ENCODE measurements at places on chromosomes 6 and 20.

DNA sequence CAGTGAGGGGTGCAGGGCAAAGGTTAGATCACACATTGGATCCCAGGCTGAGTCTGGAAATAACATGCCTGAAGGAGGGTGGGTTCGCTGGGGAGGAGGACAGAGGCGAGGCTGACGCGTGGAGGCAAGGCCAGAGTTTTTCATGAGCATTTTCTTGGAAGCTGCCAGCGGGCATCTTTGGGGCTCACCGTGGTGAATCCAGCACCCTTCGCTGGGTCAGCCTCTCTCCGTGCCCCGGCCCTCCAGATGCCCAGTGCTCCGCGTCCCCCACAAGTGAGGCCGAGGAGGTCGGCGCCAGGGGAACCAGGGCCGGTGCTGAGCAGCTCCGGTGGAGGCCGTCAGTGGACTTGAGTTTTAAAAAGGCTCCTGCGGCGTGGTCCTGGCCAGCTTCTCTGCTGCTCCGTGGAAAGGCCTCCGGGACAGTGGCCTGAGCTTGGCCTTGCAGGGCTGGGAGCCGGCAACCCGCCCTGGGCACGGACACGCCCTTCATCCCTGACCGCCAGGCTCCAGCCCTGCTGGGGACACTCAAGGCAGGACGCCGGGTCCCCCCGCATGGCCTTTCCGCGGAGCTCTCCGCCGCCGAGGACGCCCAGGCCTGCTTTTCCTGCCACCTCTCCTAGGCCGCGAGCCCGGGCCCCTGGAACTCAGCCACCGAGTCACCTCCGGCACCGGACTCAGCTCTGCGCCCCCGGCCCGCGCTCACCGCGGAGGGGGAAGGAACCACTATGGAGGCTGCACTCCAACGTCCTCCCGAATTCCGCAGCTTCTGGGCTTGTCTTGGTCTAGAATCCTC is 114.3 kb downstream of the THBS2 start:
- no peak for DNase-seq

DNA sequence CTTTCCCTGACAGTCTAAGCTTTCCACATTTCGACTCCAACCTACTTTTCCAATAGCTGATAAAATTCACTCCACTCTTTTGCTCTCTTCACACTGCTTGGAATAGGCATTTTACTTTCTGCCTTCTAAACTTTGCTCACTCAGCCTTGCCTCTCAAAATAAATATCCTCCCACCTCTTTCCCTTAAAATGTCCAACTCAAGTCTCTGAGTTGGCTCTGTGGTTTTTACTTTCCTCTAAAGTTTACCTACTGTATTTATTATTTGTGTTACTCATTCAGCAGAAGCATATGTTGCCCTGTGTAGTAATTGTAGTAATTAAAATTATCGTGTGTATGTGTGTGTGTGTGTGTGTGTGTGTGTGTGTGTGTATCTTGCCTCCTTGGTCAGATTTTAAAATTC is 20.0 kb upstream of the CDYL start:
- no peak for DNase-seq

GRCh38 chr20:11987526-11987925 is 69.8 kb downstream of the BTBD3 start:
- no peak for DNase-seq

- DNase-seq = no peak
These were observed 26.1 kb upstream of the NEDD9 start for GRCh38 chr6:11258260-11259237.

DNA sequence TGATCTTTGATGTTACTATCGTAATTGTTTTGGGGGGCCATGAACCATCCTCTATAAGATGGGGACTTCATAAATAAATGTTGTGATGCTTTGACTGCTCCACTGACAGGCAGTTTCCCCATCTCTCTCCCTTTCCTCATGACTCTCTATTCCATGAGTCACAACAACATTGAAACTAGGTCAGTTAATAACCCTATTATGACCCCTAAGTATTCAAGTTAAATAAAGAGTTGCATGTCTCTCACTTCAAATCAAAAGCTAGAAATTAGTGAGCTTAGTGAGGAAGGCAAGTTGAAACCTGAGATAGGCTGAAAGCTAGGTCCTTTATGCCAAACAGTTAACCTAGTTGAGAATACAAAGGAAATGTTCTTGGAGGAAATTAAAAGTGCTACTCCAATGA is 491.0 kb downstream of the HAO1 start:
- no peak for DNase-seq

DNA sequence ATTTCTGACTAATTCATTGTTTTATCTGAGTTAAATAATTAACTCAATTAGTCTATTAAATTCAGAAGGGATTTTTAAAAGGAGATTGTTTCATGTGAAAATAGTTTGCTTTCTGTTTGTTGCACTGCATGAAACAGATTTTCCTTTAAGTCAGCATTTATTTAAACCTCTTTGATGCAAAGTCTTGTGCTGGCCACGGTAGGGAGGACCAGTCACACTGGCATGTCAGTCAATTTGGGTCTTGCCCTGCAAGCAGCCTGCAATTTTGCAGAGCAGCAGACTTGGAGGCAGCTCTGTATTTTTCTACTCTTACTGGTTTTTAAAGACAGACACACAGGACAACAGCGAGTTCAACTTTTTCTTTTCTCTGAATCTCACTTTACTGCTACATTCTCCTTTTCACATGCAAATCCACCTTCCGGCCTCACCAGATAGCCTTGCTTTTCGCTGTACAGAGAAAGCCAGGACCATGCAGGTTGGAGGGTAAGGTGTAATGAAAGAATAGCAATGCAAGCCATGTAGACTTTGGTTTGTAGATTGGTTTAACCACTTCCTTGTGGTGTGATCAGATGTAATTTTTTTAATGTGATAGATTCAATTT is 689.9 kb upstream of the AGPAT4 start:
- no peak for DNase-seq

- no peak for DNase-seq
These were observed 96.9 kb downstream of the ZFP64 start for GRCh38 chr20:52094693-52095092.

GRCh38 chr20:34859367-34859766 is 13.3 kb downstream of the GGT7 start:
- no peak for DNase-seq

- DNase-seq = no peak
These were observed 3.9 kb upstream of the ECI2 start for GRCh38 chr6:4139272-4139671.

- no peak for DNase-seq
These were observed 862.0 kb downstream of the PHF3 start for GRCh38 chr6:64497634-64498033.

GRCh38 chr6:125300992-125301434 is 754 bp downstream of the HDDC2 start:
- no peak for DNase-seq

GRCh38 chr6:2920671-2921112 is 17.6 kb upstream of the SERPINB9 start:
- DNase-seq = no peak

GRCh38 chr6:89637960-89638319 is 607 bp downstream of the LYRM2 start:
- no peak for DNase-seq

DNA sequence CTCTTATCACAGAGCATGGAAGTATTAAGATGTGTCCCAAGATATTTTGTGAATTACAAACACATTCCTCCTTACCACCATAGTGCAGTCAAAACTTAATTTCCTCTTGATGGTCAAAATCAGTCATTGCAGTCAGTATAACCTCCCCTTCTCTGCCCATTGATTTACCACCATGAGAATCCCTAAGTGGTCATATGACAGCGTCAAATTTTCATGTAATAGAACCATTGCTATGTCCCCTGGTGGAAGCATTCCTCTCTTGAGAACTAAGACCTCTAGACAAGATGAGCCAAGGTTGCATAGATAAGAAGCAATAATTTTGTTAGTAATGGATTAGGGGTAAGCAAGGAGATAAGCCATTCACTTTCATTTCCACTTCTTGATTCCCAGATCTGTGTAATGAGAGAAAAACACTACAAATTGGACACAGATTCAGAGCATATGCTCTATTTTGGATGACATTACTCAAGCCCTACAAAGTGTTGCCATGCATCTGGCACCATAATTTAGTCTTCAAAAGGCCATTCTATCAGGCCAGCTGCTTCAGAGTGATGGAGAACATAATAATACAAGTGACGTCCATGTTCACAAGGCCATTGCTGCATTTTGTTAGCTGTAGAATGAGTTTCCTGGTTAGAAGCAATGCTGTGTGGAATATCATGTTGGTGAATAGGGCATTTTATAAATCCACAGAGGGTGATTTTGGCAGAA is 49.6 kb upstream of the PDE7B start:
- no peak for DNase-seq

GRCh38 chr6:74735304-74735703 is 470.5 kb downstream of the COL12A1 start:
- DNase-seq = no peak

GRCh38 chr6:112427499-112427898 is 80.4 kb downstream of the RFPL4B start:
- no peak for DNase-seq

DNA sequence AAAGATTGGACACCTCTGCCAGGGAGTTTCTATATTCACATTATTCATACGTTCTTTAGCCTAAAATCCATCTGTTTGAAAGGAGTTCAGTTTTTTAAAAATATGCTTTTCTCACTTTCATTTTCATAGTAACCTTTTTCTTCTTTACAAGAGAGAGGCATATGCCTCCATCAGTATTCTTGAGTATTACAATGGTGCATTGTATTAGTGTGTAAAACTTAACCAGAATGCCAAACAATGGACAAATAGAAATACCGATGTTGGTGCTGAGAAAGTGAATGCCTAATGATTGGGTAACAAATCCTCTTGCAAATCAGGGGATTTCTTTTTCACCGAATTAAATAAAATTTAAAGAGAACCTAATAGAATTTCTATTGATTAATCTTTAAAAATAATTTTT is 163.2 kb upstream of the LAMA2 start:
- no peak for DNase-seq

GRCh38 chr20:41534842-41535241 is 83.3 kb downstream of the CHD6 start:
- no peak for DNase-seq

Measured in NCI-H2081 treated with DMSO at 0.1 percent for 48 hours (cell line).